ENCODE measurements at places on chromosomes 2 and 18. TPM values are rescaled to one million over a fixed set of nuclear protein-coding genes. Genes with fewer than 3 reads are reported as not detected.

Gene SERPINB3
- total RNA-seq = 1.7 TPM

Gene GLI2
- total RNA-seq = 59.3 TPM

Gene TBR1
- total RNA-seq = not detected

Gene ESCO1
- 36.7 TPM for total RNA-seq

Gene HSBP1L1
- total RNA-seq = 0.46 TPM

DNA sequence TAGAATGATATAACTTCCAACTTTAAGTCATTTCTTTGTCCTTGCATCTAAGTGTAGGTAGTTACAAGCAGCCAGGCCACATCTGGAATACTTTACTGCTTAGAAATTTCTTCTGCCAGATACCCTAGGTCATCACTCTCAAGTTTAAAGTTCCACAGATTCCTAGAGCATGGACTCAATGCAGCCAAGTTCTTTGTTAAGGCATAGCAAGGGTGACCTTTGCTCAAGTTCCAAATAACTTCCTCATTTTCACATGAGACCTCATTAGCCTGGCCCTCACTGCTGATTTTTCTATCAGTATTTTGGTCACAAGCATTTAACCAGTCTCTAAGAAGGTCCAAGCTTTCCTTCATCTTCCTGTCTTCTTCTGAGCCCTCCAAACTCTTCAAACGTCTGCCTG lies 7.8 kb upstream of the UGT1A9 start:
- DNase-seq = no peak

DNA sequence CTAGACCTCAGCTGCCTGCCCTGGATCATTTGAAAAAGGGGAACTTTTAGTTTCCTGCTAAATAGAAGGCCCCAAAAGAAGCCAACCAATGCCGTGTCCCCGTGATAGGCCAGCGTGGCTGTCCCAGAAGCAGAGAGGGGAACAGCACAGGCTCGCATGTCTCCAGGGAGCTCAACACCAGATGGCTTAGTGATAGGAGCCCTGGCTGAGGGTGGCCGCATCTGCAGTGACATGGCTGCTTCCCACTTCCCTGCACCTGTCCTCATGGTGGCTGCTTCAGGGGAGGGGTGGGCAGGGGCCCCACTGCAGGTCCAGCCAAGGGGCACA lies 79.6 kb downstream of the MBP start:
- DNase-seq = no peak

- no peak for DNase-seq
These were observed 31.6 kb downstream of the INPP5D start for GRCh38 chr2:233091595-233092375.

DNA sequence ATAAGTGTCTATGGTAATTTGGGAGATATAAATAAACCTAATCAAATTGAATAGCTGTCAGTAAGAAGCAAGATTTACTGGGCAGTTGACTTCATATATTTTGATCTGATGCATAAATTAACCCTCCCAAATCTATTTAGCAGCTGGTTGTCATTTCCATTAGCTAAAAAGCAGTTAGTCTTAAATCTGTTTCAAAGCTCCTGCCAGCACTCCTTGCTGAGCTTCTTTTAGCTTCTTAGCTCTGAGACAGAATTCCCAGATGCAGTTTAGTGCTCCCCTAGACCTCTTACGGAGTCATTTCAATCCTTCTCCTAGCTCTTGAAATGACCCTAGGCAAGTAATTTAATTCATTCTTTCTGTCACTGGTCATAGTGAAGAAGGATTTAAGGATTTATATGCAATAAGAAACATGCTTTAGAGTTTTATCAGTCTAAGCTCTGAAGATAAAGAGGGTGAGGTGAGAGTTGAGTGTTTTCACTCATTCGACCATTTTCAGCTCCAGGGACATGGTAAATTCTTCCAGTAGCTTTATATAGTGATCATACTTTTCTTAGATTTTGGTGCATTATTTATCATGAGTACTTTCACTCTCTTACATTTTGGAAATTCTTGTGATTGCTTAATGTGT lies 98.9 kb downstream of the PHLPP1 start:
- no peak for DNase-seq

DNA sequence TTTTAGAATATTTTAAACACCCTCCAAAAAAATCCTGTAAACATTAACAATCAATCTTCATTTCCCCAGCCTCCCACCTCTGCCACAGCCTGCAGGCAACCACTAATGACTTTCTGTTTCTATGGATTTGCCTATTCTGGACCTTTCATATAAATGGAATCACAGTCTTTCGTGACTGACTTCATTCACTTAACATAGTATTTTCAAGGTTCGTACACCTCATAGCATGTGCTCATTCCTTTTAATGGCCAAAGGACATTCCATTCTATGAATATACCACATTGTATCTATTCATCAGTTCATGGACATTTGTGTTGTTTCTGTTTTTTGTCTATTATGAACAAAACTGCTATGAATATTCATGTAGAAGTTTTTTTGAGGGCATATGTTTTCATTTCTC lies 48.5 kb downstream of the NAT8 start:
- DNase-seq = no peak

- peak; percentile 72 for DNase-seq
These were observed 13.2 kb upstream of the SS18 start for GRCh38 chr18:26103579-26103978.

DNA sequence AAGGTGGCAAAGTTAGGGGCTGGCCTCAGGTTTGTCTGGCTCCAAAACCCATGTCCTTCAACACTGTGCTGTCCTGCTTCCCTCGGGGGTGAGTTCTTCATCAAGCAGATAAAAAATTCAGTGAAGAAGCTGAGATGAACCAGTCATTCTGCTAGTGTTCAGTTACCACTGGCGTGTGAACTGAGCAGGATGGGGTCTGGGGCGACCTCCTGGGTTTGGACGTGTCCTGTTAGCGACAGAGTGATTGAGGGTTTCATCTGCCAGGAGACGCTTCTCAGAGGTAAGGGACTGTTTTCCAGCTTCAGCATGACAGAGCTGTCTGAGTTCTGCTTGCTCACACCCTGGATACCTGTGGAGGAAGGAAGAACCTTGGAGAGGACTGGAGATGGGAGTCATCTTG lies 14.6 kb downstream of the CEP68 start:
- no peak for DNase-seq

- no peak for DNase-seq
These were observed 7.4 kb downstream of the RAPGEF4 start for GRCh38 chr2:172742931-172743540.

DNA sequence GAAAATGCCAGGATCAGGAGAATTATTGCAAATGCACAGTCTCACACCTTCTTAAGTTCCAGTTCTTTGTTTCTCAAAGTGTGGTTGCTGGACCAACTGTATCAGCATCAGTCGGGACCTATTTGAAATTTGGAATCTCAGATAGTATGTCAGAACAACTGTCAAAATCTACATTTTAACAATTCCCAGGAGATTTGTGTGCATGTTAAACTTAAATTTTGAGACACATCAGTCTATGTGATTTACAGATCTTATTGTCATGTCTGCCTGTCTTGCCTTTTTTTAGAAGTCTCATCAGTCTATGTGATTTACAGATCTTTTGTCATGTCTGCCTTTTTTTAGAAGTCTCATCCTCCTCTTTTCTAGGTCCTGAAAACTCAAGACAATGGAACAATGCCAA lies 243.6 kb upstream of the MEIS1 start:
- DNase-seq = no peak

DNA sequence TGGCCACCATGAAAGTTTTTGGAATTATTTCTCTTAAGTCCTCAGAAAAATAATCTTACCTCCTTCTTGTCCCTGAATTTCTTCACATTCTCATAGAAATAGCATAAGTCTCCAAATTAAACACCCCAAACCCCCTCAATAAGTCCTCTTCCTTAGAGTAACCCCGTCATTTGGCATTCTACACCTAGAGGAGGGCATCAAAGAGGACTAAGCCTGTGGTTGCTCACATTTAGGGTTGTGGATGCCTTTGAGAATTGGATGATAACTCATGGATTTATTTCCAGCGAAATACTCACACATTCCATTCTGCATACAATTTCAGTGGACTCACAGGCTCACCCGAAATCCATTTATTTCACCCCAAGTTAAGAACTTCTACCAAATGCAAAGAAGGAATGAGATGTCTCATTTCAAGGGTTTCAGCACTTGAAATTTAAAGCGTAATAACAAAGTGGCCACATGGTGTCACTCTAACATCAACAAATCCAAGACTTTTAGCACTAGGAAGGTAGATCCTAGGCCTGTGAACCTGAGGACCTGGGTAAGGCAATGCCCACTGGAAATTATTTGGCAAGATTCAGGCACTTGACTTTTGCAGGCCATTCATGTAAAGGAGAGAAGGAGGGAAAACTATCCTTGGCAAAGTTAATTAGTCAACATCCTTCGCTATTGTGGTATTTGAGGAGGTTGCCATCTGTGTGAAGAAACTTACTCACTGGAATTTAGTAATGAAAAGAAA lies 24.6 kb downstream of the DYTN start:
- peak; percentile 36 for DNase-seq

- DNase-seq = no peak
These were observed 774.9 kb downstream of the RNF144A start for GRCh38 chr2:7691961-7692656.

DNA sequence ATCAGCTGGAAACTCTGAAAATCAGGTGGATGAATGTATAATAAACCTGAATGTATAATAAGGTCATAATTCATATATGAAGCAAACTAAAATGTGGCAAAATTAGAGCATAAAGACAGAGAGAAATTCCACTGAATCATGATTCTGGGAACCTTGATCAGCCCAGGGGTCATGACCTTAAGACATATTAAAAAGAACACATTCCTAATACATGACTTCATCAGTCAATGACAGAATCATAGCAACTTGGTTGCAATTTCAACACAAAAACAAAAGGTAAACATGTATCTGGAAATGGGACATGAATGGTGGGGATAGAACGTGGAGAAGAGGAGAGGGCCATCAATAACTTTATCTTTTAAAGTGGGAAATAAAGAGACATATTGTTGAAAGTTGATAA lies 17.6 kb downstream of the AFF3 start:
- no peak for DNase-seq

GRCh38 chr2:136126021-136126420 lies 8.1 kb upstream of the CXCR4 start:
- no peak for DNase-seq

DNA sequence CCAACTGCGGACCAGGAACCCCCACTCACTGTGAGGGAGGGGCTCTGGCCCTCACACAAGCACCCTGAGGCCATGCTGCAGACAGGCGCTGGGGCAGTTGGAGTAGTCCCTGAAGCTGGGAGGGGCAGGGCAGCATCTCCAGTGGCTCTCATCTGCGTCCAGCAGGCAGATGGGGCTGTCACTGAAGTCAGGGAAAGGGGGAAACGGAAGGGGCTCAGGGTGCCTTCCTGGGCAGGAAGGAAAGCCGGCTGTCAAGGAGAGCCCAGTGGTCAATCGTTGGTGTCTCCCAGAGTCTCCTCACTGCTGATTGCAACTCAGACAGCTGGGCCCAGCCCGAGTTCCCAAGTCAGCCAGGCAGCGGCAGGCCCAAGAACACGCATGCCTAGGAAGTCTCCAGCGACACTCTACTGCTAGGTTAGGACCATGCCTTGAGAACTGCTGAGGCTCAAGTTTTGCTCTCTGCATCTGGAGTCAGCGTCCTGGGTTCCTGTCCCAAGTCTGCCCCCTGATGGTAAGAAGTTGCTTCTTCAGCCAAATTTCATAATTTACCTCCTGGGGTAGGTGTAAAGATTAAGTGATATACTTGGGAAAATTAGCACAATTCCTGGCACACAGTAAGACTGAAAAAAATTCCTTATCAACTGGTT lies 27.4 kb upstream of the NMUR1 start:
- DNase-seq = peak; percentile 80

- DNase-seq = no peak
These were observed 30.8 kb downstream of the ATP6V1C2 start for GRCh38 chr2:10752236-10752635.

DNA sequence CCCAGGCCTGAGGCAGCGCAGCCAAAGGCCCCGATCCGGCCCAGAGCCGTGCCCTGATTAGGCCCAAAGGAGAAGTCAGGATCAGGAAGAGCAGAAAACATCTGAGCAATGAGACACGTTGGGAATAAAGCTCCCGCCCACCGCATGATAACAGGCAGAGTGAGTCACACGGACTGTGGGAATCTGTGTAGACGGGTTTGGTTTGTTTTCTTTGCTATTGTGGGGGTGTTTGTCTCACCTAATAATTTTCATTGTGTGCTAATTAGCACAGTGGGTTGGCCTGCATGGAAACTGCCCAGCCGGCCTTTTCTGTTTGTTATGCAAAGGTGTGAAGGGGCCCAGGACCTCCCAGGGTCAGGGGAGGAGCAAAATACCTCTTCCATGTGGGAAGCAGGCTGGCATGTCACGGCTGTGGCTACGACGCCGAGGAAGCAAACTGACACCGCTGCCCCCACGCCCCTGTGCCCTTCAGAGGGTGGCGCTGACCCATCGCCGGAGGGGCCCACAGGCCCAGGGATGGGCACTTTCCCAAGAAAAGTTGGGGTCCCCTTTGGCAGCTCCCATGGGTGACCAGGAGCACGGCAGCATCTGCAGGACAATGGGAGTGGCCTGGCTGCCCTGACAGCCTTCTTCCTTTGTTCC lies 68.4 kb upstream of the CTDP1 start:
- no peak for DNase-seq

GRCh38 chr2:80545420-80546210 lies 241.1 kb upstream of the LRRTM1 start:
- DNase-seq = no peak

GRCh38 chr2:25981596-25982272 lies 563 bp downstream of the KIF3C start:
- peak; percentile 45 for DNase-seq

GRCh38 chr2:234450431-234451124 lies 46.3 kb downstream of the ARL4C start:
- no peak for DNase-seq

- DNase-seq = no peak
These were observed 243.9 kb downstream of the PRKCE start for GRCh38 chr2:45895241-45895861.

- no peak for DNase-seq
These were observed 740.1 kb upstream of the LINC00305 start for GRCh38 chr18:64888956-64889355.

GRCh38 chr2:161881465-161881864 lies 192.6 kb downstream of the DPP4 start:
- no peak for DNase-seq

- DNase-seq = no peak
These were observed 330.7 kb downstream of the MTX2 start for GRCh38 chr2:176599796-176600485.

DNA sequence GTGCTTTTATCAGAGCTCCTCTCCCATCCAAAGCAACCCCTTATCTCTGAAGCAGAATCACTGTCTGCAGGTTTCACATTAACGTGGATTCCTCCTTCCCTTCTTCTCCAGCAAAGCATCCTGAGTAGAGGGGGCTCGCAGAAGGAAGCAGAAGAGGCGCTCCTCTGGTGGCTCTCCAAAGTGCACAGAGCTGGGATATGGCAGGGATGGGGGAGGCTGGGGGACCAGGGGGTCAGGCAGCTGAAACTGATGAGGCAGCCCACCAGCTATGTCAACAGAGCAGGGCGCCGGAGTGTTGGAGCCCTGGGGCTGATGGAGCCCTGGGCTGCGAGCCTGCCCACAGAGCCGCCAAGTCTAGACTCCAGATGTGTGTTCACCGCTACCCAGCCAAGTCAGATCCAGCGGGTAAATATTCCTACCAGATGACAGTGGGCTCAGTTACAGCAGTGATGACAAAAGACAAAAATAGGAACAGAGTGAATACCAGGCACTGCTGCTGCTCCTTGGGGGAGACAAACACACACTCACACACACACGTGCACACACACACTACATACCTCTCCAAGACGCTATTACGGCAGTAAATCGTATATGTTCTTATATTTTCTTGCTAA lies 678.3 kb upstream of the ID2 start:
- DNase-seq = no peak
